ENCODE measurements at places on chromosomes 3 and 15. TPM values are rescaled to one million over a fixed set of nuclear protein-coding genes. Genes with fewer than 3 reads are reported as not detected.

DNA sequence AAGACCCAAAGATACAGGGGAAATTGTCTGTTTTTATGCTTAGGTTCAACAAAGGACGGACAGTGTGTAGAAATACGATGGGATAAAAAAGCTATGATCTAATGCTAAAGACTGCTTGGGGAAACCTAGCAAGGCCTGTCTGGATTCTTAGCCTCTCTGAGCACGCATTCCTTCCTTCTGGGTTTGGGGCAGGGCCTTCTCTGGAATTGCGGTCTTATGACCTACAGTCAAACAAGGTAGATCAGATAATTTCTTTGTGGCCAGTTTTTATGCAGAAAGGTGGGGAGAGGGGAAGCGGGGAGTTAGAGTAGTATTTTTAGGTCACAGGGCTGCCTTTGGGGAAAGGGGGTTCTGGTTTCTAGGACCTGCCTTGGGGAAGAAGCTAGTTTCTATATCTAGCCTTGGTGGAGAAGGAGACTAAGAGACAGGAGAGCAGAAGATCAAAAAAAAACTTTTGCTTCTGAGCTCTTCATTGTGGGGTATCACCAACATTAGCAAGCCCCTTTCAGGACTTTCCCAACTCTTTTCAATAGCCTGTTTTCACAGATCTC is 39.1 kb upstream of the LIPC start:
- no peak for DNase-seq

DNA sequence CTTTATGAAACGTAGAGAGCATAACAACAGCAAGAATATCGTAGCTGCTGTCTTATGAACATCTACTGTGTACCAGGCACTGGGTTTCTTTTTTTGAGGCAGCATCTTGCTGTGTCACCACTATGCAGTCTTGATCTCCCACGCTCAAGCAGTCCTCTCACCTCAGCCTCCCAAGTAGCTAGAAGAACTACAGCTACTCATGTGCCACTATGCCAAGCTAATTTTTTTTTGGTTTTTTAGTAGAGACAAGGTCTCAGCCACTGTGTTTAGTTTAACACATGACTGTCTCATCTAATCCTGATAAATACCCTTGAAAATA is 129.9 kb downstream of the VGLL4 start:
- DNase-seq: no peak

- no peak for DNase-seq
Observed at GRCh38 chr15:62287066-62287857, 122.2 kb upstream of the C2CD4B start.

GRCh38 chr3:19598870-19599269 is 335.1 kb downstream of the EFHB start:
- no peak for DNase-seq

GRCh38 chr3:52233968-52234367 is 5.0 kb downstream of the TWF2 start:
- no peak for DNase-seq

GRCh38 chr3:196691386-196691785 is 20.7 kb downstream of the CEP19 start:
- no peak for DNase-seq

DNA sequence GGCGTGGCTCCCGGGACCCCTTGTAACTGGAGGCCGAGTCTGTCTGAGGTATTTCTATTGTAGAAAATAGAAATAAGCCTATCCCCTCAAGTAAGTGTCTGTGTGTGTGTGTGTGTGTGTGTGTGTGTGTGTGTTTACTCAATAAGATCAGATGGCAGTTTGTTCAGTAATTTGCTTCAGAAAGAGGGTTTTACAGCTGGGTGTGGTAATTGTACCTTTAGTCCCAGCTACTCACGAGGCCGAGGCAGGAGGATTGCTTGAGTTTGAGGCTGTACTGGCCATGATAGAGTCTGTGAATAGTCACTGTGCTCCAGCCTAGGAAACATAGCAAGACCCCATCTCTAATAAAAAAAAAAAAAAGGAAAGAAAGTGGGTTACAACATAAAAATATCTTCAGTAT is 8.7 kb downstream of the SPINT1 start:
- DNase-seq: no peak

GRCh38 chr3:134762016-134762415 is 33.0 kb upstream of the EPHB1 start:
- no peak for DNase-seq

Gene ATP2B2
- 0.15 TPM for total RNA-seq

Gene VEPH1
- under 0.01 TPM for total RNA-seq

Gene ZNF501
- 4.9 TPM for total RNA-seq
